ENCODE measurements at places on chromosomes 6 and 20. TPM values are rescaled to one million over a fixed set of nuclear protein-coding genes. Genes with fewer than 3 reads are reported as not detected.

The GABRR1 gene
- total RNA-seq = not detected

The ARMC2 gene
- total RNA-seq = not detected

The RNF217 gene
- total RNA-seq = 23.1 TPM

The MUCL3 gene
- total RNA-seq = under 0.01 TPM

The ADGRB3 gene
- 6.4 TPM for total RNA-seq

The RIMS1 gene
- total RNA-seq = 0.88 TPM

The NHSL1 gene
- total RNA-seq = 2.8 TPM

The OXT gene
- total RNA-seq = not detected

The PXDC1 gene
- total RNA-seq = 23.3 TPM

The STX11 gene
- 2.9 TPM for total RNA-seq
